ENCODE measurements at places on chromosomes 12 and 14.

DNA sequence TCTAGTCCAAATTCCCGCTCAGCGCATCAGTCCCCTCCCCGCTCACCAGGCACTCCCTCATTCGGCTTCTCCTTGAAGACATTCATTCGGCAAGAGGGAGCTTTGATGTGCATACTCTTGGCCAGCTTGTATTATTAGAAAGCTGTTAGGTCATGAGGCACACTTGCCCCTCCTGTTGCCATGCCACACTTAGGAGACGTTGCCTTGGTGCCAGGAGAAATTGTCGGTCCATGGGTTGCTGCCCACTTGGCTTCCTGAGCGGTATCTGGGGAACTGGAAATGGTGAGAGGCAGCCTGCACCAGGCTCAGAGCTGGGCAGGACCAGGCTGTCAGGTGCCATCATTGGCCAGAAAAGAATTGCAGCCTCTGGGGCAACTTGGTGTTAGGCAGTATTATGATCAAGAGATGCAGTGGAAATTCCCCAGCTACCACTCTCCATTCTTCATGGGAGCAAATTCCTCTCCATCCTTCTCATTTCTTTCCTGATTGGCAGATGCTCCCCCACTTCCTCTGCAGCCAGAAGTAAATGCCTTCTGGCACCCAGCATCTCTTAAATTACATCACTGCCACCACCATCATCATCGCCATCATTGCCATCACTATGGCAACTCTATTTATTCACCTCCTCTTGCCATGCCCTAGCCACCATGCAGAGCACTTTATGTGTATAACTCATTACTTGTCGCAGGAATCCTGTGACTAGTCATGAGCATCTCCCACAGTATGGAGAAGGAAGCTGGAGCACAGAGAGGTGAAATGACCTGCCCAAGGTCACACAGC lies 12.4 kb downstream of the CABP1 start:
- no peak for DNase-seq

DNA sequence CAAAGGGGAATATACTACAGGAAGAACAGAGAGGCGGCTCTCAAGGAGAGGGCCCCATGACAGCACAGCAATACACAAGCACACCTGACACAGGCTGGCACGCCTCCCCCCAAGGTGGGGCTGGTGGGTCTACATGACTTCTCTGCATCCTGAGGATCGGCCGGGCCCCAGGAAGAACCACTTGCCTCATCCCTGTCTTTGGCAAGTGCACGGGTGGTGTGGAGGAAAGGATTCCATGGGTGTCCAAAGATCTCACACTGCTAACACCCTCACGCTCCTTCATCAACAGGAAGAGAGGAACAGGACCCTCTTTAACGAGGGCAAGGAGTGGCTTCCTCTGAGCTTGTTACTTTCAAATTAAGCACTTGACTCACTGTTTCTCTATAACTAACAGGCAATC lies 7.3 kb downstream of the VAMP1 start:
- DNase-seq = no peak

- DNase-seq = no peak
These were observed 15.1 kb downstream of the TMEM106C start for GRCh38 chr12:47978598-47978873.

GRCh38 chr14:100237735-100238418 lies 1.1 kb upstream of the YY1 start:
- DNase-seq = no peak

DNA sequence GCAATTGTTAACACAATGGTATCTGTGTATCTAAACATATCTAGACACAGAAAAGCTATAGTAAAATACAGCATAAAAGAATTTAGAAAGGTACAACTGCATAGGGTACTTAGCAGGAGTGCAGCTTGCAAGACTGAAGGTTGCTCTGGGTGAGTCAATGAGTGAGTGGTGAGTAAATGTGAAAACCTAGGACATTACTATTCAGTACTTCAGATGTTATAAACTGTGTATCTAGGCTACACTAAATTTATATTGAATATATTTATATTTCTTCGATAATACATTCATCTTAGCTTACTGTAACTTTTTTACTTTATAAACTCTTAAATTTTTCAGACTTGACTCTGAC lies 409.0 kb upstream of the DCN start:
- no peak for DNase-seq

- no peak for DNase-seq
These were observed 13.6 kb downstream of the TTC9 start for GRCh38 chr14:70655110-70655826.

Measured in kidney glomerular epithelial cell (primary cell).